ENCODE measurements at places on chromosomes 11 and 22.

- DNase-seq, result no peak
Measured at GRCh38 chr11:133204158-133204557, 328.1 kb downstream of the OPCML start.

GRCh38 chr11:31874631-31875191 lies 63.6 kb upstream of the PAX6 start:
- no peak for DNase-seq

GRCh38 chr11:92125321-92125720 lies 99.3 kb upstream of the FAT3 start:
- DNase-seq, result no peak

DNA sequence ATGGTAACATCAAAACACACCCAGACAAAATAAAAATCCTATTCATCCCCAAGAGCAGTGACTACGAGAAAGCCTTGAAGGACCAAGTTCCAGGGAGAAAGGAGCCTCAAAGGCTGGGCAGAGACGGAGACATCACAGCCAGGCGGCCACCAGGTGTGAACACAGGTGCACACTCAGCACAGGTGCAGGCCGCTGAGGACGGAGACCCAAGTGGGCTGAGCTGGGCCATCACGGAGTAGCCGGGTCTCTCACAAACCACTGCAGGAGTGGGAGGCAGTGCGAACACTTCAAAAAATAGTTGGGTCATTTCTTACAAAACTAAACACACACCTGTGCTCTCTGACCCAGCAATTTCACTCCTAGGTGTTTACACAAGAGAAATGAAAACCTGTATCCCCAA lies 72.6 kb downstream of the PHF21B start:
- no peak for DNase-seq

GRCh38 chr11:19499026-19499669 lies 213.5 kb upstream of the NAV2 start:
- no peak for DNase-seq

Data from cortex of kidney (tissue), 1 donor.